ENCODE measurements at places on chromosomes 12 and 14.
A peak's percentile ranks its signal among the peaks of the same experiment; 100 is the strongest.

GRCh38 chr14:36939265-36939664 lies 233.1 kb downstream of the SLC25A21 start:
- DNase-seq = no peak

GRCh38 chr14:69663300-69663643 lies 51.9 kb downstream of the SUSD6 start:
- DNase-seq = no peak

- DNase-seq = no peak
These were observed 507 bp downstream of the BAZ2A start for GRCh38 chr12:56629459-56630179.

DNA sequence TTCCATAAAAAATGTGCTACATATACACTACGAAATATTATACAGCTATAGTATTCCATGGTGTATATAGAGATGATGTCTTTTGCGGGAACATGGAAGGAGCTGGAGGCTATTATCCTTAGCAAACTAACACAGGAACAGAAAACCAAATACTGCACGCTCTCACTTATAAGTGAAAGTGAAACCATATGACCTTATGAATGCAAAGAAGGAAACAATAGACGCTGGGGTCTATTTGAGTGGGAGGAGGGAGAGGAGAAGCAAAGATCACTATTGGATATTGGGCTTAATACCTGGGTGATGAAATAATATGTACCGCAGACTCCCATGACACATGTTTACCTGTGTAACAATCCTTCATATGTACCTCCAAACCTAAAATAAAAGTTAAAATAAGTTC lies 142.8 kb downstream of the LRFN5 start:
- DNase-seq = no peak

DNA sequence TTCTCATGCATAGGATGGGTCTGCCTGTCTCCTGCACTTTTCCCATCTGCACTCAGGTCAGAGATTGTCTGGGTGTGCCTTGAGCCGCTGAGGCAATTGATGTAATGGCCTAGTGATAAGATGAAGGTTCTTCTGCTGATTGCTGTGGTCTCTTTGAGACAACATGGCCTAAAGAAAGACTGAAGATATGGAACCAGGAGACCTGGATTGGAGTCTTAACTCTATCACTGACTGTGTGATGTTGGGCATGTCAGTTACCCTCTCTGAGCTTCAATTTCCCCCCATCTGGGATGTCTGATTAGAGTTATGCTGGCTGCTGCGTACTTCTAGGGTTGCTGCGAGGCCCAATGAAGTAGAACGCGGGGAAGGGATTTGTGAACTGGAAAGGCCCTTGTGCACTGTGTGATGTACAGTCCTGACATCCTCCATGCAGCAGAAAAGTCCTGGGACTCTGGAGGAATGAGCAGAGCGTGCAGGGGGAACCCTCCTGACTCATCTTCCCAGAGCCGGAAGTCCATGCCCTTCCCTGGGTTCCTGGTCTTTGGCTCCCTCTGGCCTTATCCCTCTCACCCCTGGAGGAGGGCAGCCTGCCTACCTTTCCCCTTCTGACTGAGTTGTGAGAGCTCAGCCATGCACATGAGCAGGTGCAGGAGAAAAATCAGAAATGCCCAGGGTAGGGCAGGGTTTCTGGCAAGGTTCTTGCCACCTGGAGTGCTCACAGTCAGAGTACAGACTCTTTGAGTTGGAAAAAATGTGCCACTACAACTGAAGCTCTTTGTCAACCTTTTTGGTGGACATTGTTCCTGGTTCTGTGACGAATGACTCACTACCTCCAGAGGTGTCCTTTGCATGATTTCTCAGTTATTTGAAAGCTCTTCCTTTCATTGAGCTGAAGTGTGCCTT lies 21.1 kb downstream of the PLEKHD1 start:
- DNase-seq = no peak

- DNase-seq = no peak
These were observed 107.5 kb upstream of the PDE3A start for GRCh38 chr12:20260851-20261250.

DNA sequence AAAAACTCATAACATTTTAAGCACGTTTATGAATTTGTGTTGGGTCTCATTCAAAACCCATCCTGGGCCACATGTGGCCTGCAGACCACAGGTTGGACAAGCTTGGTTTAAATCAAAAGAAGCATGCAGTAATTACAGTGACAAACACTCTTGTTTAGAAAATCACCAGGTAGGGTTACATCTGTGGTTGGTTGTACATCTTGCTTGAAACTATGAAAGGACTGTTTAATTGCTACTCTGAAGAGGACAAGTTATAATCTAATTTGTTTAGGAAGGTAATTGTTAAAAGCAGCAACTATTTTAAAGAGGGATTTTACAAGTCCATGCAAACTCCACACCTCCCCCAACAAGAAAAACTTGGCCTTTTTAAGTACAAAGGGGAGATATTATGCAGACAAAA lies 4.0 kb downstream of the TRIP11 start:
- DNase-seq = no peak

- DNase-seq = no peak
These were observed 55.7 kb downstream of the TRPV4 start for GRCh38 chr12:109777544-109777943.

DNA sequence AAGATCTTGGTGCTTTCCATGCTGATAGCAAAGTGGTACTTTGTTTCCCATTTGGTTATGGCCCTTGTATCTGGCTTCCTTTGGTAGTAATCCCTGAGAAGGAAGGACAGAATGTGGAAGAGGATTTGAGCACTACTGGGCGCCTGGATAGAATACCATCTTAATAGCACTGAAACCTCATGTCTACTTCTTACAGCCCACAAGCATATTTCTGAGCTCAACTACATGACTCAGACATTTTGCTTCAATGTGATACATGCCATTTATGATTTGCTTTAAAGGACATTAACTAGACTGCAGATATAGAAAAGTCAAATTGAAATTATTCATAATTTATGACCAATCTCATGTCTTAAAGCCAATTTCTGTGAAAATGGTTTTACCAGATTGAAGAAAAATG lies 80.4 kb downstream of the LIN7A start:
- DNase-seq = no peak

- DNase-seq = peak; percentile 12
These were observed at the start of gene RAN for GRCh38 chr12:130871286-130872178. Gene RAN, plus strand, starts transcription at chr12:130872066. Its CDS starts 528 bp downstream, at chr12:130872594.

- DNase-seq = no peak
These were observed 3.3 kb downstream of the GLI1 start for GRCh38 chr12:57462912-57463253.

DNA sequence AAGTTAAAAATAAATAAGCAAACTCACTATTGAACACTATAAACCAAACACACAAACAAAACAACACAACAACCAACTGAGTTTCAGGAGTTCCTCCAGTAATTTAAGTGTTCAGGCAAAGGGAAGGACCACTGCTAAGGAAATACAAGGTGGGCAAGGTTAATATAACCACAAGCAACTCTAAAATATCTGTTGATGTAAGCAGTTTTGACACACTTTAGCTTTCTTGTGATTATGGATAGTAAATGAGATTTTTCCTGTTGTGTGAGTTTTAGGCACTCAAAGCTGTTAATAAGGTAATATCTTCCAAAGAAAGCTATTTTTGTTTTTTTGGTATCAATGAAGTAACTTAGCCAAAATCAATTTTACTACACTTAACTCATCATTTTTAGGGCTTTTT lies 839.1 kb upstream of the FOXG1 start:
- no peak for DNase-seq

DNA sequence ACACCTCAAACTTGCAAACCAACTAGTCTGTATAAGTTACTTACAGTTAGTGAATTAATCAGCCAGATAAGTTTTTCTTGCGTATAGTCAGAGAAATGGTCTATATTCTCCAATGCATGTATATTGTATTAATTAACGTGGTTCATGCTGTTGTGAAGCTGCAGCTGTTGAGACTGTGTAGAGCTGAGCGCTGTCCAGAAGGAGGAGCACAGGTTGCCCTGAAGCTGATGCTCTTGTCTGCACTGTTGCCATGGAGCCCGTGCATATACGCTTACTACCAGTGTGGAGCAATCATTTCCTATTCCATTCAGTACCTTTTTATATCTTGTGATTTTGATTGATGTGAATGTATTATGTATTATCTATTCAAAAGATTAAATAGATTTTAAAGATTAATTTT lies 74.3 kb upstream of the ARID2 start:
- peak; percentile 66 for DNase-seq

DNA sequence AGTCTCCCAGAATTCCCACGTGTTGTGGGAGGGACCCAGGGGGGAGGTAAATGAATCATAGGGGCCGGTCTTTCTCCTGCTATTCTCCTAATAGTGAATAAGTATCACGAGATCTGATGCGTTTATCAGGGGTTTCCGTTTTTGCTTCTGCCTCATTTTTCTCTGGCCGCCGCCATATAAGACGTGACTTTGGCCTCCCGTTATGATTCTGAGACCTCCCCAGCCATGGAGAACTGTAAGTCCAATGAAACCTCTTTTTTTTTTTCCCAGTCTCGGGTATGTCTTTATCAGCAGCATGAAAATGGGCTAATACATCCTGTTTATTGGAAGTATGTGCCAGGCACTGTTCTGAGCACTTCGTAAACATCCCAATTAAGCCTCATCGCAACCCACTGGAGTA lies 788 bp downstream of the KRT72 start:
- no peak for DNase-seq

GRCh38 chr12:88866881-88867280 lies 286.6 kb upstream of the KITLG start:
- no peak for DNase-seq

- DNase-seq = no peak
These were observed 34.9 kb downstream of the LIMA1 start for GRCh38 chr12:50248411-50248810.

DNA sequence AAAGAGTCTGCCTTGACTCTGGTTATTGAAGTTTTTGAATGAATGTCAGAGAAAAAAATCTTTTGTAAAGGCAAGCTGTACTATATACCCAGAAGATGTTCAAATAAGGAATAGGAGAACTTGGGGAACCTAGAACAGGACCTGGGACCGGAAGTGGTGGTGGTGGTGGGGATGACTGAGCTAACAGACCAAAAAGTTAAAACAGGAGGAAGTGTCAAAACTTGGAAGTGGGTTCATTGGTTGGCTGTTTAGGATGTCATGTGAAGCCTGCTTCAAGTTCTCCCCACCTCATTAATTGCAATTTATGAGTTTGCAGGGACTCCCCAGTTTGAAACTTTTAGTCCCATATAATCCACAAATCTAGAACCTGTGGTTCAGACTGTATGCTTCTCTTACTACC lies 26.2 kb downstream of the PLXNC1 start:
- no peak for DNase-seq

DNA sequence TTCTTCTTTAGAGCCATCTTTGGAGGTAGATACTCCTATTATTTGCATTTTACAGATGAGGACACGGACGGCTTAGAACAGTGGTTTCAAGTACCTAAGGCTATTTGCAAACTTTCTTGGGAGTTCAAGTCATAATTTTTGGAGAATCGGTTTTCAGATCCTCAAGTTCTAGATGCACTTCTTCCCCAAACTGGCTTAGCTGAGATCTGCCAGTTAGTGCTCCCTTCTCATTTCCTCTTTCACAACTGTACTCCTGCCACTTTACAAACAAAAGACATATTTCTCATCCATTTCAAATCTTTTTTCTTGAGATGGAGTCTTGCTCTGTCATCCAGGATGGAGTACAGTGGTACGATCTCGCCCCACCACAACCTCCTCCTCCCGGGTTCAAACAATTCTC lies 77.3 kb downstream of the HELB start:
- no peak for DNase-seq

DNA sequence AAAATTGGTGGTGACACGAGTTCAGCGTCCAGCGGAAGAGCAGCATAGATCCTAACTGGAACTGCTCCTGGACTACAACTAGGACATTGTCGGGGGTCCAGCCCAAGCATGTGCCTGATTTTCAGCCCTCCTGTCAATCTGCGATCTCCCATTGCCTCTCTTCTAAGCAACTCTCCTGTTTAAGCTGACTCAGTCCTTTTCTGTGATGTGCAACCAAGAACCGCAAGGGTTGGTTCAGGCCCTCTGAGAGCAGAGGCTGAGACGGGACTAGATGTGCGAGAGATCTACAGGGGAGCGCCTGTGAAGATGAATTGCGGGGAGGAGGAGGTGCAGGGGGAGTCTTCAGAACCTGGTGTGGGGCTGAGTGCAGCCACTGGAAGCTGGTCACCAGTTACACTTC lies 3.7 kb upstream of the PAPLN start:
- DNase-seq = no peak

- DNase-seq = no peak
These were observed 309.0 kb downstream of the VRK1 start for GRCh38 chr14:97106166-97106565.

GRCh38 chr12:28040246-28040645 lies 67.7 kb upstream of the PTHLH start:
- peak; percentile 81 for DNase-seq

DNA sequence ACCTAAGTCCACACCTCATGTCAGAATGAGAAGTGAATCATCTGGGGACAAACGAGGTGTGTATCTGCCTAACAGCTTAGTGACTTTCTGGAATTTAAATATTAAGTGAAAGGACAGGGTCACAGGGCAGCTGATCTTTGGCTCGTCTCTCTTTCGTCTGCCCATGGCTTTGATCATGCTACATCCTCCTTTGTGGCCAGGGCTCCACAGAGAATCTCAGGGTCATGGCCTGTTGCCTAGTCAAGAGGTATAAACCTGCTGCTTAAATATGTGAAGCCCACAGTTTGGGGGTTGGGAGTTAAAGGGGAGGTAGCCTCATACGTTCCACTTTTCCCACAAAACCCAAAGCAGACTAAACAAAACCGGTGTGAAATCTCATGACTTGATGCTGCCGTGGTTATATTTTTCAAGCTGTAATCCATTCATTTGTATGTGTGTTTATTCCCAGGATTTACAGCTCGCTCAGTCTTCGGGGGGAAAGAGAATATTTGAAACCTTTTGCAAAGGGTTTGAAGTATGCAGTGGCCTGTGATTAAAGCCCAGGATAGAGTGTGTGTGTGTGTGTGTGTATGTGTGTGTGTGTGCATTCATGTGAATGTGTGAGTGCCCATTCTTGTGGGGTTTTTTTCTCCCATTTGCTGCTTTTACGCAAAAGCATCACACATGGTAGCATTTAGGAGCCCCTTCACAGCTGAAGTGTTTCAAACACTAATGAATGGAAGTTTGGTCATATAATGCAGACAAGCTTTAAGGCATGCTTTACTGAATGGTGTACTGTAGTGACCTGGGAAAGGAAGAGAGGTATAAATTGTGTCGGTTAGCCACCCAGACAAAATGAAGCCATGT lies 137.1 kb downstream of the HMGA2 start:
- no peak for DNase-seq

DNA sequence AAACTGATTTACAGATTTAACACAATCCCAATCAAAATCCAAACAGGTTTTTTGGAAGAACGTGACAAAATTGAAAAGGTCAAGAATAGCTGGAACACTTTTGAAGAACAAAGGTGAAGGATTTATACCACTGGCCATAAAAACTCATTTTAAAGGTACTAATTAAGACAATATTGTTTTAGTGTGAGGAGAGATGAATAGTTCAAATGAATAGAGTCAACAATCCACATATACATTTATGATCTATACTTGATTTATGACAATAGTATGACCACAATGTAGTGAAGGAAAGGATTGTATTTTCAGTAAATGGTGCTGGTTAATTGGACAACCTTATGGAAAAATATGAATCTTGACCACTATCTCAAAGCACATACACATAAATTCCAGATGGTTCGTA lies 29.3 kb downstream of the CCDC175 start:
- DNase-seq = no peak

GRCh38 chr12:62703011-62703380 lies 232.0 kb downstream of the PPM1H start:
- DNase-seq = no peak
